ENCODE measurements at places on chromosomes 7 and 10.

DNA sequence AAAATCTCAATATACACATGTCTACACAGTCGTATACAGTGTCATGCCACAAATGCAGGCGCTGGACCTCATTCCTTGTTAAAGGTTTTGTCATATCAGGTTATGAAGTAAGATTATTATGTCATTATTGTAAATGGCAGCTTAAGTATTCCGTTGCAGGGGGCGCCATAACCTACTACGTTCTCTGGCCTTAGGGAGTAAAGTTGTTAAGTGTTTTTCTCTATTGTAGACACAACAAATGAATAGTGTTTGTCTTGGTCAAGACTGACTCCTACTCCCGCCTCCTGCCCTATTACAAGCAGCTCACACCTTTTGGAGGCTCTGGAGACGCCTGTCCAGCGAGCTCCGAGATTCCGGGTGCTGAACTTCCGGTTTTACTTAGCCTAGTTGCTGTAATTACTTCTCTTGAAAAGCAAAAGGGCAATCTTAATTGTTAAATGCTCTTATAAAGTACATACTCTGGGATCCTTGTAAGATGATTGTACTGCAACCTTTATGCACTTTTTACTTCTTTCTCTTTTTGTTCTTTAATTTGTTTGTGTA, 994 bp downstream of the GATAD1 start:
- DNase-seq: peak; percentile 42

- no peak for DNase-seq
Observed at GRCh38 chr7:98187138-98187502, 24.1 kb upstream of the BHLHA15 start.

DNA sequence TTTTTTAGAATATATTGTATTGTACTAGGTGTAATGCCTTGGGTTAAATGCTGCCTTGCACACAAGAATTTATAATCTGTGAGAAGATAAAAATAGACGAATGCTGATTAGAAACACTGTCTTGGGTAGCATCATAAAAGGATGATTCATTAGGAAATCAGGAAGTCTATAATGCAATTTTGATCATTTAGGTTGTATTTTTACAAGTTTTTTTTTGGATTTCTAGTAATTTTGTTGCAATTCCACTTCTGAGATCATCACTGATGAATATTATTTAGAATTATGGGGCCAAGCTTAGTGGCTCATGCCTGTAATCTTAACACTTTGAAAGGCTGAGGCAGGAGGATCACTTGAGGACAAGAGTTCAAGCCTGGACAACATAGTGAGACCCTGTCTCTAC, 29.6 kb downstream of the WBP1L start:
- no peak for DNase-seq

- no peak for DNase-seq
Observed at GRCh38 chr7:147894271-147894670, 696.3 kb upstream of the C7orf33 start.

DNA sequence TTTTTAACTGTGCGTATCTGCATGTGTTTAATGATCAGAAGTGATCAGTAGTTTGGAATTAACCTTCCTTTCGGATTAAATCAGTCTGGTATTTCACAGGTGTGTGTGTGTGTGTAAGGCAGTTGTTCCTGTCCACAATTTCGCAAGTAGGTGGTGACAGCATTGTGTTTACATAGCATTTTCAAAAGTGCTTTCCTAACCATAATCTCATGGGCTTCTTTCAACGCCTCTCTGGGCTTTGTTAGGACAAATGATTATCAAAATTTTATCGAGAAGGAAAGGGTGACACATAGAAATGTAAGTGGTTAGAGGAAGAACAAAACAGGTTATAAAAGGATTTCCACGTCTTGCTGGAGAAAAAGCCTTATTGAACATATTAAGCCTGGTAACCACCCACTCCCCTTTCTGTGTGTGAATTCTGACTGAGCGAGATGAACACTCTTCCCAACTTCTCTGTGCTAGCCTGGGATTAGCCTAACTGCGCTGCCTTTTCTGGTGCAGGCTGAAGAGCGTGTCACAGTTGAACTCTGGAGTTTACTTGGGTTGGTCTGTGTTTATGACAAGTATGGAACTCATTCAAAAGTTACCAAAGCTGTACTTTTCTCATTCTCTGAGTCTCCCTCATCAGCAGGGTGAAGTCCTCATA, 292.3 kb upstream of the PITRM1 start:
- DNase-seq: peak; percentile 74

DNA sequence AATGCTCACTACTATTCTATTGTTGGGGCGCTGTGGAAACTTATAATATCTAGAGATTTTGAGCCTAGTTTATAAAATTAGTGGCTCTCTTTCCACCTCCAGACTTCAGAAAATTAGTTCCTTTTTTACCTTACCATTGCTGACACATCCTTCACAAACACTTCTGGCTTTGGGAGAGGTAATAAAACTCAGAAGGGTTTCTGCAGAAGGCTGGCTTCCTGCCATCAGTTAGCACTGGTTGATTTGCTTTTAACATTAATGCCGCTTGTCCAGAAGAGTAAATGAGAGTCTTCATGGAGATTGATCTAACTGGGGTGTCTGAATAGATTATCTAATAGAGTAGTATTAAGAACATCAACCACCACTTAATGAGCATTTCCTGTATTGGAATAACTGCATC, 20.3 kb downstream of the ACSM6 start:
- no peak for DNase-seq

DNA sequence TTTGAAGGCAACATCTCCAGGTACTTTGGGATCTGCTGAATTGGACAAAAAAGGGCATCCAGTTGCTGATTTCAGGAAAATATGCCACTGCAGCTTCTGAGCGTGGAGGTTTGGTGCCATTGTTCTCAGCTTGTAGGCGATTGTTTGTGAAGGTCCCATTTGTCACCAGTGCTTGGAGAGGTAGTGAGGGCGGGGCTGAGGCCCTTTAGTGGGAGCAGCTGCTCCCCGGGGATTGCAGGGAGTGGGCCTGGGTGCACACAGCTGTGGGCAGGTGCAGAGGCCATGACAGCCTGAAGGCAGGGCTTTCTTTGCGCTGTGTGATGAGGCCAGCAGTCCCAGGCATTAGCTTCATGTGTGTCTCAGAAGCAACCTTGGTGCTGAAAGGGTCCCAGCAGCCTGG, 3.9 kb downstream of the FAM20C start:
- no peak for DNase-seq

- DNase-seq: no peak
Observed at GRCh38 chr7:28201131-28201530, 20.5 kb upstream of the JAZF1 start.

GRCh38 chr7:103573479-103574058, 127.6 kb upstream of the SLC26A5 start:
- DNase-seq: peak; percentile 49

DNA sequence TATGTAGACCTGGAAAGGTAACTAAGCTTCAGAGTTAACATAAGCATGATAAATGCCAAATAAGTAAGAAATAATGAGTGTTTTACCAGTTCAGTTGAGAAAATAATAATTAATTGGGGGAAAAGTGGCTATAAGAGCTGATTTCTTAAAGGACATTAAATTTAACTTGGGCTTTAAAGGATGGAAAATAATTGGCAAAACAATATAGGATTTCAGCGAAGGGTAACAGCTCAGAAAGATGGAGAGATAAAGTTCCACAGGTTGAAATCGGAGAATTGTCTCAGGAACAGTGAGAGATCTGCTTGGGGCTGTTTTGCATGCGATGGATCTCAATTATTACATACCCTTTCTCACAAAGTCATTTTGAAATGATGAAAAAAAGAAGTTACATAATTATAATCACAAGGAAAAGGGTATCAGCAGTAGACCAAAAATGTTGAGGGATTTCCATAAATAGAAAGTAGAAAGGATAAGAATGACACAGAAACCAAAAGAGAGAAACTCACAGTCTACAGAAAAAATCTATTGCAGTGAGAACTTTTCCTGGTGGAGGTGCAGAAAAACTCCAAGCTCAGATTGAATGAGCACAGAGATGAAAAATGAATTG, 40.1 kb upstream of the ITGB8 start:
- no peak for DNase-seq

DNA sequence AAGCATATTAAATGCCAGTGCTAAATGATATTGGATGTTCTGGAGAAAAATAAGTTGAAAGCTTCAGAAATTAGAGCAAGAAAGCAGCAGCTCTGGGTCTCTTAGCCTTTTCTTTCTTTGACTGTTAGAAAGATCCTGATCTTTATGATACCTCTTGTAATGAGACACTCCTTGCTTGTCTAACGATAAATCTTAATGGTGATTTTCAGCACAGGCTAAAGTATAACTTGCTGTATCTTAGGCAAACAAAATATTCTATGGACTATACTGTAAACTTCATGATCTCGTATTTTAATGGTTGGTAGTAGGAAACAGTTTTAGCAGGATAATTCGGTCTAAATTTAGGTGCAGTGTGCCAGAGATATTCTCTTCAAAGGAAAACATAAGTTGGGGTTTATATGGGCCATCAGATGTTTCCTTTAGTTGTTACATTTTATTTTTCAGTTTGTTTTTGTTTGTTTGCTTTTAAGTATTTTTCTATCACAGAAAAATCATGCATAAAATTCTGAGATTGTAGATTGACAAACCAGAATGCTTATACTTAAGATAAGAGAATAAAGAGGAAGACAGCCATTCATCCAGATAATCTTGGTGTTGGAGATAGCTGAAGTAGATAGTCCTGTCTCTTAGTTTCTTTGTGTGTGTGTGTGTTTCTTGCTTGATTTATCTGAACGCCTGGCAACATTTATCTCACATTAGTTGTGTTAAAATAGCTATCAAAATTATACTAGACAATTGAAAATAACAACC, 4.7 kb downstream of the CASD1 start:
- no peak for DNase-seq

All from T47D (cell line).